ENCODE measurements at places on chromosomes 5 and 9.

DNA sequence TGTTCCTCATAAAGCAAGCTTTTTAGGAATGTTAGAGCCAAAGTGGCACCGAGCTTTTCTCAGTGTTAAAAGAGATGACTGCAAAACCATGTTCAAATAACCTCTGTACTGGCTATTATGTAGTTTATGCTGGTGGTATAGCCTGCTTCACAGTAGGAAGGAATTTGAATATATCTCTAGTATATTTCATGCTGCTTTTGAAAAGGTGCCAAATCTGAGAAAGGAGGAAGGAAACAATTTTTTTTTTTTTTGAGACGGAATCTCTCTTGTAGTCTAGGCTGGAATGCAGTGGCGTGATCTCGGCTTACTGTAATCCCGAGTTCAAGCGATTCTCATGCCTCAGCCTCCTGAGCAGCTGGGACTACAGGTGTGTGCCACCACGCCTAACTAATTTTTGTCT is 13.5 kb downstream of the CREBRF start:
- no peak for DNase-seq

DNA sequence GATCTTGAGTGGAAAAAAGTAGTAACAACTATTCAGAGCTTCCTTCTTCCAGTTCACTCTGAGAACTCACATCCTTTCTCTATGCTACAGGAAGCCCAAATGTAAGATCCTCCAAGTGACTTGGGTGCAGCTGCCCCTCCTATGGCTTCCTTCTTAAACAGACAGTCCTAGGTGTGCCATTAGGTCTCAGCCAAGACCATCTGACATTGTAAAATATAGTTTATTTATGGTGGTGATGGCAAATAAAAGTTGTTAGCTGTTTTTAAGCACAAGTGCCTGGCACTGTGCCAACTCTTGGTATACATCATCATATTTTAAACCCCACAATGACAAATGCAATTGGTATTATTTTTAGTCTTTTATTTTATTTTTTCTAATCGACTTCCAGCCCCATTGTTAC is 58.1 kb downstream of the TMEM252 start:
- no peak for DNase-seq

GRCh38 chr5:147675168-147675567 is 107.4 kb downstream of the JAKMIP2 start:
- no peak for DNase-seq

DNA sequence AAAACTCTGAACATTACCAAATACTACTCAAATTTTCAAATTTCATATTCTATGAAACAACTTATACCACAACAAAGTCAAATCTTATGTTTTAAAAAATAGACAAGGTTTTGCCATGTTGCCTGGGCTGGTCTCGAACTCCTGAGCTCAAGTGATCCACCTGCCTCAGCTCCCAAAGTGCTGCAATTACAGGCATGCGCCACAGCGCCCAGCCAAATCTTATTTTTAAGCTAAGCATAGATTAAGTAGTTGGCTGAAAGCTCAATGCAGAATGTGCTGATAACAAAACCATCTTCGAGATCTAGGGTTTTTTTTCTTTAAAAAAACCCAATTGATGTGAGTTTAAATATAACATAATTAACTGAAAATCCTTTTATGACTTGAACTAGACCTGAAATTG is 6.4 kb downstream of the LMBRD2 start:
- no peak for DNase-seq

DNA sequence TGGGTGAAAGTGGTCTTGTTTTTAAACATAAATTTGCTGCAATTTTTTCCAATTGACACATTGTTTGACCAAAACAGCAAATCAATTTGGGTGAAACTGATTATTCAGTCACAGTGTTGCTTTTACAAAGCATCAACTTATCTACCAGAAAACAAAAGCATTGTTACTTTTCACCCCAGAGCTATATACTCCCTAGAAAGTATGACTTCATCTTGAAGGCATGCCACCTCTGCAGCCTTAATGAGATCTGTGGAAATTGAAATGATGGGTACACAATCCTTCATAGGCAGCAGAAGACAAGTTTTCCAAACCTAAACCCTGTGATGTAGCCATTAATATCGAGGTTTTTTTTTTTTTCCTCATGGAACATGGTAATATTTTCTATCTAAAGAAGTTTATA is 615.9 kb downstream of the CHSY3 start:
- DNase-seq, result no peak

- DNase-seq, result no peak
These were observed 117.5 kb upstream of the NR5A1 start for GRCh38 chr9:124624735-124624992.

- DNase-seq, result peak; percentile 1
These were observed 48.2 kb downstream of the ROPN1L start for GRCh38 chr5:10489810-10490426.

- no peak for DNase-seq
These were observed 984.5 kb upstream of the CDH18 start for GRCh38 chr5:20972419-20972925.

DNA sequence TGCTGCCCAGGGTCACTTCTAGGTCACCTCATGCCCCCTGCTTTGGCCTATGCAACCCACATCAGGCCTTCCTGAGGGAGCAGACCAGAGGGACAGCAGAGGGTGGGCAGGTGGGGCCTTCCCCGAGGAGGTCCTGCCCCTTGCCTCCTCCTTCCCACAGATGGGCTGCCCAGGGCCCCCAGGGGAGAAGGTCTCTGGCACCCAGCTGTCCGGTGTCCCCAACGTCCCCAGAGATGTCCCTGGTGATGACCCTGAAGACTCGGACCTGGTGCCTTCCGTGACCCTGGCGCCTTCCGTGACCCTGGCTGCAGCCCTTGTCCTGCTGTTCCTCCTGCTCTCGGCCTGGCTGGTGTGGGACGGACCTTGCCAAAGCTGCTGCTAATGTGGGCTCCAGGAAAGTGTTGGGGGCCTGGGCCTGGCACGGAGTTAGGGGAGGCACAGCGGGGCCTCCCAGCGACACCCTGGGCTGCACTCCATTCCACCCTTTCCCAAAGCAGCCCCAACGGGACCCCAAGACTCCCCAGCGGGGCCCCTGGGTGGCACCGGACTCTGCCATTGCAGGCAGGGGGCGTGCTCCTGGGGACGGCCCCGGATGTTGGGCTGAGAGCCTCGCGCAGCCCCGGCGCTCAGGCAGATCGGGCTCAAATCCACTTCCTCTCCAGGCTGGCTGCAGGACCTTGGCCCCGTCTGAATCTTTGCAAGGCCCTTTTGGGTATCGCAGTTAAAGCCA is 6.8 kb upstream of the SLC2A6 start:
- DNase-seq, result no peak
